CD4-positive, alpha-beta T cell treated with Interleukin-17A for 4 hours (primary cell): ENCODE measurements at places on chromosomes 1 and 21.

- DNase-seq: peak; percentile 76
Measured at GRCh38 chr1:205061665-205062069, 18.7 kb downstream of the CNTN2 start.

DNA sequence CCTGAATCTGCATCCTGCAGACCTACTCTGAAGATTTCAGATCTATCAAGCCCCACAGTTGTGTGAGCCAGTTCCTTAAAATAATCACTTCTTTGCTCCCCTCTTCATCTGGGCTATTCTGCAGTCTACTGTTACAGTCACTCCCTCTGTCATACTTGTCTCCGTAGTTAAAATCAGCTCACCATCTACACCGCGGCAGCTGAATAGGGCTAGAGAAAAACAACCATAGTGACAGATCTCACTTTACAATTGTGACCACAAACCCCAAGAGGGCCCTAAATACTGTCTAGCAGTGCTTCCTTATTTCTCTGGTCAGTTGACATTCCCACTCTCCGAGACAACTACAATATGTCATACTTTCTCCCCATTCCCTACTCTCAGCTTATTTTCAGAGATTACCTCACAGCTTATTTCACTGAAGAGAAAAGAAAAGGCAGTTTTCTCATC, 12.9 kb downstream of the DESI2 start:
- DNase-seq: no peak

GRCh38 chr1:67683766-67684525, 1.1 kb upstream of the GADD45A start:
- DNase-seq: no peak

DNA sequence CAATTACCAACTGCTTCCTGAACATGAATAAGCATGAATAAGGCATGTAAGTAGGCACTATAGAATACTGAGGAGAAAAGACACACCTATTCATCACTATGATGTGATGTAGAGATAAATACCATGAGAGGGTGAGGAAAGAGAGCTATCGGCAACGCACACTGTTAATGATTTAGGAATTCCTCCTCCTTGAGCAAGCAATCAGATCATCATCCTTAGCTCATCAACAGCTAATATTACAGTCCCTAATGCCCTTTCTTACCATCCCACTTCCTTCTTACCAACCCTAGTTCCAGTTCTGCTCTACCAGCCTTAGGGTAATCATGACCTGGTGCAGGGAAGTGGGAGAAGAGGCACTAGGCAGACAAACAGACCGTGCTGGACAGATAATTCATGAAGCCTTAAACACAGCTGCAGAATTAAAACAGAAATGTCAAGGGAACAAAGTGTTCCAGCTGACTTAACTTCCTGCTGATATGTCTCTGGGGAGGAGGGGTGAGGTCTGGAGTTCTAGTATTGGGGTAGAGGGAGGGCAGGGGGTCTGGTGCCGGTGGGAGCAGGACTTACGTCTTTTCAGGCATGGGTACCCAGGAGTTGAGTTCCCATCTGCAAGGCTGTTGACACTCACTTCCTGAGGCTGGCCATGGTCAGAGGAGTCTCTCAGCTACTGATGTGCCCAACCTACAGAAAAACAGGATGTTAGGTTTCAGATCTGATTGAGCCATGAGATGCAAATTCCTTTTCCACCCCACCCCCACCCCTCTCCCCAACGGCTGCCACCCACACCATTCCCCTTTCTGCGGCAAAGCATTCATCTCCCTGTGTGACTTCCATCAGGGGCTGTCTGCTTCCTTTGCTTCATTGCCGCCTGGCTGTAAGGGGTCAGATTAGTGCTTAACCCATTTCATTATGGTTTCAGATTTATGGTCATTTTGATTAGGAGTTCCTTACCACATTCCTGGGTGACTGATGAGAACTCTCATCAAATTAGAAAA, 12.6 kb upstream of the RCSD1 start:
- peak; percentile 50 for DNase-seq

DNA sequence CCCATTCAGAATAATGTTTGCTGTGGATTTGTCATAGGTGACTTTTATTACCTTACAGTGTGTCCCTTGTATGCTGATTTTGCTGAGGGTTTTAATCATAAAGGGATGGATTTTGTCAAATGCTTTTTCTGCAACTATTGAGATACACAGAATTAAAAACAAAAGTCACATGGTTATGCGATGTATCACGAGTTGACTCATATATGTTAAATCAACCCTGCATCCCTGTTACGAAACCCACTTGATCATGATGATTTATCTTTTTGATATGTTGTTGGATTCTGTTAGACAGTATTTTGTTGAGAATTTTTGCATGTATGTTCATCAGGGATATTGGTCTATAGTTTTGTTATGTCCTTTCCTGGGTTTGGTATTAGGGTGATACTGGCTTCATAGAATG, 10.7 kb upstream of the OR2T34 start:
- no peak for DNase-seq

DNA sequence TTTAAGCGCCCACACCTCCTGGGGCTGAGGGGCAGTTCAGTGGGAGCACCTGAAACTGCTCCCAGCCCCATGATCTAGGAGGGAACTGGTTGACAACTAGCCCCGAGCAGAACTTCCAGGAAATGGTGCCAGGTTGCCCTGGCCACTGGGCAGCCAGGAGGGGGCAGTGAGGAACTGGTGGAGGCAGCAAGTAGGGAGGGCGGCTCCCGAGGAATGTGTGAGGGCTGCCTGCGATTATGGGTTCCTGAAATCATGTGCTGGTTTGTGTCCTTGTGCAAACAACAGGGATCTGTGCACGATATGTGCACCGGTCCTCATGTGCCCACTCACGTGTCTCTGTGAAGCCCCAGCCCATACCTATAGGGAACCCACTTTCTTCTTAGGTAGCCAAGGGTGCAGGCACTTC, 9.9 kb downstream of the GPR3 start:
- peak; percentile 56 for DNase-seq

GRCh38 chr1:183328371-183328770, 89.8 kb downstream of the NMNAT2 start:
- no peak for DNase-seq

- DNase-seq: no peak
Measured at GRCh38 chr1:60573726-60574409, 500.3 kb upstream of the C1orf87 start.

- DNase-seq: no peak
Measured at GRCh38 chr1:245301162-245301580, 146.4 kb downstream of the KIF26B start.

GRCh38 chr1:199724049-199724448, 303.5 kb upstream of the NR5A2 start:
- no peak for DNase-seq

- DNase-seq: no peak
Measured at GRCh38 chr1:69572921-69573320, 5.2 kb downstream of the LRRC7 start.

DNA sequence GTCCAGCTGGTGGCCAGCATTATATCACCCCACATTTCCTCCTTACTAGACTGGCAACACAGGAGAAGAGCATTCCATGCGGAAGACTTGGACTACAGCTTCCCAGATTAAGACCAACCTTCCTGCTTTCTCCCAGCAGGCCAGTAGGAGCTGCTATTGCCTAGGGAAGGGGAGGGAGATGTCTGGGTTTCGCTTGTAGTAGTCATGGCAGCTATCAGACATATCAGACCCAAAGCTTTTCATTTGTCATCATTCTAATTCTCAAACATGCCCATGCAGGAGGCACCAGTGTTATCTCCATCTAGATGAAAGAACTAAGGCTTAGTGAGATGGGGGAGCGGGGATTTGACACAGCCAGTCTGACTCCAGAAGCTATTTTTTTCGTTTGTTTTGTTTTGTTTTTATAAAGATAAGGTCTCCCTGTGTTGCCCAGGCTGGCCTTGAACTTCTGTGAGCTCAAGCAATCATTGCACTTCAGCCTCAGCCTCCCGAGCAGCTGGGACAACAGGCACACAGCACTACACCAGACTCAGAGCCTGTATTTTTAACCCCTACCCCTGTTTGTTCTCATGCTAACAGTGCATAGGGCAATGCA, 4.5 kb downstream of the PLA2G2A start:
- peak; percentile 11 for DNase-seq

DNA sequence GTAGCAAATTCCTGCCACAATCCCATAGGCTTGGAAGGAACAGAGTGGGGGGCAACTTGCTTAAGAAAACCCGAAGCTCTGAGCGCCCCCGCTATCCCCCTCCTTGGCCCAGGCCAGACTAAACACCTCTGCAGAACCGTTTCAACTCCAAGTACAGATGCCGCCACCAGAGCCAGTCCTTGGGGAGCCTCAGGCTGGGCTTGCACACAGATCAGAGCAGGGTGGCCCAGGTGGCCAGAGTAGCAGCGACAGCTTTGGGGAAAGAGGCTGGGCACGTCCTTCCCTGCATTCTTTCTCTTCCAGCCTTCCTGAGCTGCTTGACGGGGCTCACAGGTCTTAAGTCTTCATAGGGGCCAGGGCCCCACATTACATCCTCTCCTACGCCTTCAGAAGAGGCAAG, 181.6 kb upstream of the ZC3H12A start:
- no peak for DNase-seq

DNA sequence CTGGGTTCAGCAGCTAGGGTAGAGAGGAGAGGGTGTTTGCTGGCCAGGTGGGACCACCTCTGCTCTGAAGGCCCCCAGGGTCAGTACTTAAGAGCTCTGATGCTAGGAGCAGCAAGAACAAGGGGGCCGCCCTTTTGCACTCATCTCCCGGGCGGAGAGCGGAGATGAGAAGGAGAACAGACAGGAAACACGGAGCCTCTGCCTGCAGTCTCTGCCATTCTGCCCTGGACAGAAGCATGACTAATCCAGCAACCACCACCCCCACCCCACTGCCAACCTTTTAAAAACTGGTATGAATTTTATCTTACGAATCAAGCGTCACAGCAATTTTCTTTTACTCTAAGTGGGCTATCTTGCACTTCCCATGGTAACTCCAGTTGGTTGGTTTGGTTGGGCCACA, 34.5 kb downstream of the PARP1 start:
- no peak for DNase-seq
